ENCODE measurements at places on chromosomes 6 and 20. TPM values are rescaled to one million over a fixed set of nuclear protein-coding genes. Genes with fewer than 3 reads are reported as not detected.

- DNase-seq: no peak
- H3K27me3 ChIP-seq: no peaks in the 10 kb centered on the region
- peaks cover 15% of the 10 kb centered on the region for H3K4me1 ChIP-seq
- no peaks in the 10 kb centered on the region for H3K36me3 ChIP-seq
Measured at GRCh38 chr6:116568821-116569755, 2.2 kb upstream of the RWDD1 start.

MRPL18 gene
- 112 TPM for total RNA-seq

DNA sequence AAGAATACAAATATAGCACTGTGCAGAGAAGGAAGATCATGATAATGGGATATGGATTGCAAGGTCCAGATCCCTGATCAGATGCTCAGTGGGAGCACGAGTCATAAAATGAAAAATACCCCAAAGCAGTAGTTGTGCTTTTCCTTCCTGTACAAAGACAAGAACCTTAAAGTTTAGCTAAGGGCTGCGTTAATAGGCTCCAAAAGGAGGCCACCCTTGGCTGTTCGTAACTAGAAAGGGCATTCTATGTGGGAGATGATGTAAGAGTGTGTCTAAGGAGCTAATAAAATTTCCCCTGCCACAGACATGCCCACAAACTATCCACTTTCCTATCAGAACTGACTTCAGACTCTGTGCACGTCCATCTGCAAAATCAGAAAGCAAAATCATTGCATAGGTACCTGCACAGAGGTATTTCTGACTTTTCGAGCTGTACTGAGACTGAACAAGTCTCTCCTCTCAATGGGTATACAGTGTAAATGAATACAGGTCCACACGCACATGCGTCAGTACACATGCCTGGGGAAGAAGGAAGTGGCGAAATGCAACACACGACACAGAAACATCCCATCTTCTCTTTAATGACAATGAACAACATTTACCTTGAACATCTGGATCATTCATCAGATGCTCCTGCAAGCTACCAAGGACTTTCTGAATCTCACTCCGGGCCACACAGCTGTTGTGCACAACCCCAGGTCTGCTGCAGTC lies 16.9 kb upstream of the ANKRD60 start:
- DNase-seq: no peak
- H3K27me3 ChIP-seq: no peaks in the 10 kb centered on the region
- H3K4me3 ChIP-seq: no peak overlapping the region

GRCh38 chr20:17742731-17743130 lies 43.0 kb downstream of the BANF2 start:
- no peak overlapping the region for H3K27ac ChIP-seq
- no peak overlapping the region for H3K4me3 ChIP-seq
- no peaks in the 10 kb centered on the region for H3K36me3 ChIP-seq
- H3K4me1 ChIP-seq: no peaks in the 10 kb centered on the region
- no peak for DNase-seq

DNA sequence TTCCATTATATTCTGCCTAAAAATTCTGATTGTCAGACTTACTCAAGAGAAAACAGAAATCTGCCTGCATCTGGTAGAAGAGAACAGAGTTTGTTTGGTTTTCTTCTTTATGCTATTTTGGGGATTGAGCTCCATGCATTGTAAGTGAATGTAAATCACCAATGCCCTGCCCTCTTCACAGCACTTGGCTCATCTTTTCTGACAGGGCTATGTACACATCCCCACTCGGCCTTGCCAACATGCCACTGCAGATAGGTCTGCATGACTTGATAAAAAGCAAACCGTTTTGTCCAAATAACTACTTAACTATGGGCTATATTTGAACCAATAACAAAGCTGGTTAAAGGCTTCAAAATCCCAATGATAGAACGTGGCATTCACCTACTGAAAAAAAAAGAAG lies 117.7 kb downstream of the IBTK start:
- no peaks in the 10 kb centered on the region for H3K27me3 ChIP-seq
- no peak overlapping the region for H3K27ac ChIP-seq
